ENCODE measurements at places on chromosomes 16 and 17.
A peak's percentile ranks its signal among the peaks of the same experiment; 100 is the strongest.

- DNase-seq: no peak
Measured at GRCh38 chr16:15973421-15973820, 24.0 kb downstream of the ABCC1 start.

DNA sequence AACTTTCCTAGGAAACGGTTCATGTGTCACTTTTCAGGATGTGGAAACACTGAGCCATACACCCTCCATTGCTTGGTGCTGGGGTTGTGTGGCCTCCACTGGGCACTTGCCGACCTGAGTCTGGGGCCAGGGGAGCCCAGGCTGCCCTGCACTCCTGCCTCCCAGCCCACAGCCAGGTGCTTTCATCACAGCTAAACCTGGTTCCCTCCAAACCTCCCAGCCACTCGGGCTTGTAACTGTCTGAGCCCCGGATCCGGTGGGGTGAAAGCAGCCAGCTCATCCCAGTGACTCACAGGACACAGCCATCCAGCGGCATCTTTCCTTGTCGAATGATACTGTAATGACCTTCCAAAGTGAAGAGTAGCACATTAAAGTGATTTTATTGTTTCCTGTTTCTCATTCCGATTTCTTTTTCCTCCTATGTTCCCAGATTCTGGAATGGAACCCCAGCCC, 19.8 kb downstream of the CARHSP1 start:
- no peak for DNase-seq

- no peak for DNase-seq
Measured at GRCh38 chr17:74595037-74595750, 3.1 kb upstream of the CD300LD start.

DNA sequence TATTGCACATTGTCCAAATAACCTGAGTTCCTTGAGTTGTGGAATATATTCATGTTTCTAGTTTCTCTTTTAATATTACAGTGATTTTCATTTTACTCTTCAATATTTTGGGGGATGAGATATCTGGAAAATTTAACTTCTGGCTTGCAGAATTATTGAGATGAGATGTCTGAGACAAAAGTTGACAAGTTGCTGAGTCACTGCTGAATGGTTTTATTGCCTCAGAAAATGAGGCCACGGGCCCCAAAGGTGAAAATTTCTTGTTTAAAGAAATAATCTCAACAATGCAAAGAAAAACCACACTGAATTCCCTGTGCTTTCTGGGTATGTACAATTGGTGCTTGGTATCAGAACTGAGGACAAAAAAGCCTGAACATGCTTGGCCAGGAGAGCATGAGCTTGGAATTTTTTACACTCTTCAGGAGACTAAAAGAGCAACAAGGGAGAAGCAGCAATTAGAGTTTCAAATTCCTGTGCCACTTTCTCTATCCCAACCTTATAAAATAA, 129.2 kb upstream of the TOM1L1 start:
- DNase-seq: no peak

- DNase-seq: no peak
Measured at GRCh38 chr16:59044616-59045015, 310.5 kb upstream of the GOT2 start.

- no peak for DNase-seq
Measured at GRCh38 chr17:78125976-78126894, 2.3 kb downstream of the TMC6 start.

GRCh38 chr17:76381633-76382350, 2.6 kb upstream of the SPHK1 start:
- no peak for DNase-seq

DNA sequence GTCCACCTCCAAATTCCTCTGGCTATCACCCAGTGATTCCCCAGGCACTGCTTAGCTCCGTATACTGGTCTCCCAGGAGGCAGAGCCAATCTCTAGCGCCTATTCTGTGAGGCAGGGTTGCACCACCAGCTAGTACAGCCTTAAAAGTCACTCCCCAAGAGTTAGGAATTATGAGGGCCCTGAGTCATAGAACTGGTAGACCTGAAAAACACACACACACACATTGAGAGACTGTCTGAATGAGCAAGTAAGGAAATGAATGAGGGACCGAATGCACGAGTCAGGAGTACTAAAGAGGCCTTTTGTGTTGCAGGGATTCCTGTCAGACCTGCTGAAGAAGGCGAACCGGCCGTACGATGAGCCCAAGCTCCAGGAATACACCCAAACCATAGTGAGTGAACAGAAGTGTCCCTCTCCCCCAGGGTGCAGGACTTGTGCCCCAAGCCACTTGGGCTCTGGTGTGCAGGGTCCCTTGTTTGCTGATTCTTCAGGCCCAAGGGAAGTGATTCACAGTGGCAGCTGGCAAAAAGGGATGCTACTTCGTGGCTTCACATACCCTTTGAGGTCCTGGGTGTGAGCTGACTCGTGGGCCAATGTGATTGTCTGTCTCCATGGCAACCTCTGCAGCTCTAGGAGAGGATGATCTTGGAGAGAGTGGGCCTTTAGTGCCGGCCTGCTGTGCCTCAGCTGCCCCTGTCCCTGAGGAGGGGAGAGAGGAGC, 24.7 kb downstream of the CALB2 start:
- DNase-seq: no peak

DNA sequence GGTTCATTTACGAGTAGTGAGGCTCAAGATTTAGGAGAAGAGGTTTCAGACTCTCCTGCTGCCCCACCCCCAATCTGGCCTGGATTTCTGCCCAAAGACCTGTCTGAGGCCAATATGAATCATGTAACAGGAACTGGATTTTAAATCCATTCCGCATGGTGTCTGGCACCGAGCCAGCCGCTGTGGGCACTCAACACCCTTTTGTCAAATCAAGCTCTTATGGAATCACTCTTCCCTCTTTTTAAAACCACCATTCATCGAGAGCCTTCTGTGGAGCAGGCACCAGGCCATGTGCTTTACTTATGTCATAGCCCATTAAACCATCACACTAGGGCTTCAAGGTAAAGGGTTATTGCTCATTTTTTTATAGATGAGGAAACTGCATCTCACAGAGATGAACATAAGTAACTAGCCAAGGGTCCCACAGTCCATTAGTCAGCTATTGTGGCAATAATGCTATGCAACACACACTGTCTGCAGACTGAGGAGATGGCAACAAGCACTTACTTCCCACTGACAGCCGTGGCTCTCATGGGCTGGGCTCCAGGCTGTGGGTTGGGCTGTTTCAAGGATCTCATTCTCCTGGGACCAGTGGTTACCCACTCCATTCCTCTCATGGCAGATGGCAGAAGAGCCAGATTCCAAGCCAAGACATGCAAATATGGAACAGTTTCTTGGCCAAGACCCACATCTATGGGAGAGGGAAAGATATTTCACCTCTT, 93.6 kb downstream of the WSCD1 start:
- DNase-seq: no peak

GRCh38 chr17:76083536-76084182, 4.7 kb downstream of the ZACN start:
- DNase-seq: no peak

DNA sequence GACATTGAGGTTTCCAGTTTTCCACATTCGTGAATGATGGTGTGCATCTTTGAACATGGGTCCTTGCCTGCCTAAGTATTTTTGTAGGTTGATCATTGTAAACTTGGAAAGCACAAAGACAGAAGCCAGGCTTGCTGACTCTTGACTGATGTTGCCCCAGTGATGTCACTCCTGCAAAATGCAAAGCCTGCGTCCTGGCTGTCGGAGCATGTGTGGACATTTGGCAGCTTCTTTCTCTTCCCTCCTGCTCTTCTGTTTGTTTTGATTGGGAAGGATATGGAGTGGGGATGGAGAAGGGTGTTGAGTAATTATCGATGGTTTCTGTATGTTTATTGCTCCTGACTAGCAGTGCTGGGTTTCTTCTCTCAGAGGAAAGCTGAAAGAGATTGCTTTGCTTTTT, 3.2 kb downstream of the NDE1 start:
- DNase-seq: no peak

DNA sequence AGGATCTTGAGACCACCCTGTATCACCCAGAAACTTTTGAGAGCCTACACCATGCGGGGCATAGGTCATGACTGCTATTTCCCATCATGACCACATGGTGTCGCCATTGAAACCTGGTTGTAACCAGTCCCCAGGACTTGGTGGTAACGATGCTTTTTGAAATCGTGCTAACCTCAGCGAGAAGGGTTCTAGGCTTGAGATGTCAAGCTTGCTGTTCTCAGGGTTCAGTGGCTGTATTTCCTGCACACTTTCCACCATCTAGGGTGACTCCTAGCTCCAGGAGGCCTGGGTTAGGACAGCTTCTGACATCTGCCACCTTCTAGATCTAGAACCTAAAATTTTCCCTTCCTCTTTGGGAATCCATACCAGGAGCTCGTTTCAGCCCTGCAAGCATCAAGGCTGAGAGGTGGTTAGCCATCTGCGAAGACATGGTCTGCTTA, 13.0 kb upstream of the SPNS3 start:
- DNase-seq: peak; percentile 78

GRCh38 chr17:82215095-82215971, 2.7 kb upstream of the CCDC57 start:
- no peak for DNase-seq

- no peak for DNase-seq
Measured at GRCh38 chr16:4321286-4322120, 5.6 kb downstream of the GLIS2 start.

DNA sequence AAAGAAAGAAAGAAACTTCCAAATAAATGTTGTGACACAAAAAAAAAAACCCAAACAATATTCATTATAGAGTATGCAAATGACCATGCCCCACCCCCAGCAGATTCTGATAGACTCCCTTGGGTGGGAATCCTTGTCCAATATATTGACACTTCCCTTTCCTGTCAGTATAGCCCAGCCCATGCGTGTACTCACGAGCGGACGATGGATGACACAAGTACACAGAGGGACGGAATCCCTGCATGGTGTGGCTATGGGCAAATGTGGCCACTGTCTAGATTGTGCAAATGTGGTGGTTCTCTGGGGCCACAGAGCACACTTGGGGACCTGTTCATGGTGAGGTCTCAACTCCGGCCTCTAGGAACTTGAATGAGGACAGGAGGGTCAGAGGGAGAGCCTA, 3.1 kb downstream of the RAB37 start:
- DNase-seq: no peak

DNA sequence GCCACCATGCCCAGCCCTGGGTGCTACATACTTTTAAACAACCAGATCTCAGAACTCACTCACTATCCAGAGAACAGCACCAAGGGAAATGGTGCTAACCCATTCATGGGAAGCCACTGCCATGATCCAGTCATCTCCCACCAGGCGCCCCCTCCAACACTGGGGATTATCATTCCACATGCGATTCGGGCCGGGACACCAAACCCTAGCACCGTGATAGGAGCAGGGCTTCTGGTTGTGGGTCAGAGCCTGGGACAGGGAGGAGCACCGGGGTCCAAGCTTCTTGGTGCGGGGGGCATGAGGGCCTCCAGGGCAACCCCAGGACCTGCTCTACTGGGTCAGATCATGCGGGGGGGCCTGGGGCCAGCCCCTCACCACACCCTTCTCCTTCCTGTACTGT, 4.5 kb downstream of the TMEM235 start:
- no peak for DNase-seq

DNA sequence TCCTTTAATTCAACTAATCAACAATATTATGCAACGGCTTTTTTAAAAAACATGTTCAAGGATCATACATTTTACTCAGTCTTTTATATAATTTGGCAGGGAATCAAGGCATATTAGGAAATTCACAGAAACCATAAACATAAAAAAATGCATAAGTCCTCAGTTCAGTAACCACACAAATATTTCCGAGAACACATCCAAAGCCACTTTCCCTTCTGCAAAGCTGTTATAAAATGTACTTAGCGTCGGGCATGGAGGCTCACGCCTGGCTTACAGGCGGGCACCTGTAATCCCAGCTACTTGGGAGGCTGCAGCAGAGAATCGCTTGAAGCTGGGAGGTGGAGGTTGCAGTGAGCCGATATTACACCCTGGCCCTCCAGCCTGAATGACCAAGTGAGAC, 9.7 kb upstream of the ZC3H7A start:
- no peak for DNase-seq

- DNase-seq: peak; percentile 66
Measured at GRCh38 chr17:64081802-64082799, 47.8 kb downstream of the ERN1 start.

DNA sequence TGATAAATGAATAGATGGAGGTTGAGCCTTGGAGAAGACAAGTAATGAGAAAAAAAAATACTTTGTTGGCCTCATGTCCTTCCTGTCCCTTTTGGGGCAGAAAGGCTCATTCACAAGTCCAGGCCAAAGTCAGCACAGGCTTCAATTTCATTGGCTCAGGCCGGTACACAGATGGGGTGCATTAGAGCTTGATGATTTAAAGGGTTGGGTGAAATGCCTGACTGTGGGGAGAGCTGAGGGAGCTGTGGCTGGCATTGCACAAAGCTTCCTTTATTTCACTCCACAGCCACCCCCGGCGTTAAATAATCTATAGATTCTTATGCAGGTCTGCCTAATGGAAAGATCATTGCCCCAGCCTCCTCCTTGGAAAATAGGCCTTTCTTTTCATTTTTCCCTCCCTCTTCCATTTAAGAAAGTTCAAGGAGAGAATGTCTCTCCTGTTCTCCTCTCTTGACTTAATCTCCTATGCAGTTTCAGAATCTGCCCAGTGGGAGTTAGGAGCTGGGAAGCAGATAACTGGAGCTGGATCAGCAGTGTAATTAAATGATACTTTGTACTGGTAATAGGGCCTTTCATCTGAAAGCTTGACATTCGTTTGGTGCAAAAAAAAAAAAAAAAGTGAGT, 24.4 kb downstream of the YPEL2 start:
- DNase-seq: no peak

GRCh38 chr16:58236231-58236690, 38.4 kb upstream of the CSNK2A2 start:
- DNase-seq: peak; percentile 70

- DNase-seq: no peak
Measured at GRCh38 chr17:60792250-60792898, 114.7 kb downstream of the BCAS3 start.

DNA sequence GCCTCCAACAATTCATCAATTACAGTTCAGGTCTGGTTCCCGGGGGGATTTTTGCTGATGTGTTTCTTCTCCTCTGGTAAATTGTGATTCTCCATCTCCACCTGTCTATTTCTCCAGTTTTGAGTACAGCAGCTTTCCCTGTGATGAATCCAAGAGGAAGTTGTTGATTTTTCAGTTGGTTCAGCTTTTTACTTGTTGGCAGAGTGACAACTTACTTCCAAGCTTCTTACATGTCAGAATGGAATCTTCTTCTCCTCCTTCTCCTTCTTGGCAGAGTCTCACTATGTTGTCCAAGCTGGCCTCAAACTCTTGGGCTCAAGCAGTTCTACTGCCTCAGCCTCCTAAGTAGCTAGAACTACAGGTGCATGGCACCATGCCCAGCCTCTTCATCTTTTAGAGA, 33.4 kb upstream of the TMEM92 start:
- DNase-seq: no peak

GRCh38 chr17:65678546-65678945, 117.1 kb upstream of the AXIN2 start:
- no peak for DNase-seq

- no peak for DNase-seq
Measured at GRCh38 chr16:67162506-67163163, 1.9 kb upstream of the HSF4 start.

DNA sequence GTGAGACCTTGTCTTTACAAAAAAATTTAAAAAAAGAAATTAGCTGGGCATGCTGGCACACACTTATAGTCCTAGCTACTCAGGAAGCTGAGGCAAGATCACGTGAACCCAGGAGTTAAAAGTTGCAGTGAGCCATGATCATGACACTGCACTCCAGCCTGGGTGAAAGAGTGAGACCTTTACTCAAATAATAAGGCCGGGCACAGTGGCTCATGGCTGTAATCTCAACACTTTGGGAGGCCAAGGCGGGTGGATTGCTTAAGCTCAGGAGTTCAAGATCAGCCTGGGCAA, 11.5 kb upstream of the RIPOR1 start:
- DNase-seq: no peak
